Stimulated activated CD4-positive, alpha-beta T cell treated with anti-CD3 and anti-CD28 coated beads, Interleukin-15, amount 100 ng/mL, for 1 hour (primary cell): ENCODE measurements at places on chromosomes 13 and 19.
A peak's percentile ranks its signal among the peaks of the same experiment; 100 is the strongest.

GRCh38 chr19:37928527-37929286 lies 21.7 kb downstream of the SIPA1L3 start:
- no peak for DNase-seq

DNA sequence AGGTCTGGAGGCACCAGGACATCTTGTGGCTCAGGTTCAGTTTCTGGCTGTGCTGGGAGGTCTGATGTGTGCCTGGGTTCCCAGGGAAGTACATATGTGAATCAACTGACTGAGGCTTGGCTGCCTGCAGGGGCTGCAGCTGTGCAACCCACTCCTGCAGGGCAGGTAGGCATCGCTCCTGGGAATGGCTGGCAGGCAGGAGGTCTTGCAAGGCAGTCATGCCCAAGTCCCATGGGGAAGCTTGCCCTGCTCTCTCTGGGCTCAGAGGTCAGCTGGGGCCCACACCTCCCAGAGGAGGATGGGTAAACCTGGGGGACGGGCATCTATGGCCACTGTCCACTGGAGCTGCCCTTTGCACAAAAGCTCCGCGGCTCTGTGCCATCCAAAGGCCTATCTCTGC lies 1141.8 kb downstream of the SLITRK1 start:
- DNase-seq = no peak

DNA sequence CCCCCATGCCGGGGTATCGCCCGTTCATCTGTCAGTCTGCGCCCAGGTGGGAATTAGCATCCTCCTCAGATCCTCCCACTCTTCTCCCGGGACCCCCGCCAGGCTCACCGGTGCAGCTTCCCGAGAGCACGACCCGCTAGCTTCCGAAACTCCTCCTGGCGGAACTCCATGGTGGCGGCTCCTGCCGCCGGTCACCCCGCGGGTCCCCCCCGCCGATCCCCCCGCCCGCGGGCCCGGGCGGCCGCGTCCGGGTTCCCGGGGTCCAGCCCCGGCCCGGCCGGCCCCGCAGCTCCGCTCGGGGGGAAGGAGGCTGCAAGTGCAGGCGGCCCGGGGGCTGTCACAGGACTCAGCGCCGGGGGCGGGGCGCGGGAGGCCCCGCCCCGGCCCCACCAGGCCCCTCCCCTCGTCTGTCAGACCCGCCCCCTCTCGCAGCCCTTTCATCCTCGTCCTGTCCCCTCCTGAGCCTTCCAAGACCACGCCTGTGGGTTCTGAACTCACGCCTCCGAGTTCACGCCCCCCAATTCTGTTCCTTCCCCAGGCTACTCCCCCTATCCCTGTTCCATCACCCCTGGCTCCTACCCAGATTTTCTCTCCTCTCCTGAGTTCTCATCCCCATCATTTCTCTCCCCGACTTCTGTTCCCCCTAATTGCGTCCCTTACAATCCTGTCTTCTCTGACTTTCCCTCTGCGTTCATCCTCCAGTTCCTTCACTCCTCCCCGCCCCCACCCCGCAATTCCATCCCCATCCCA lies at the start of gene SLC17A7:
Gene SLC17A7, minus strand, starts transcription at position 318 of the 750 bp plus-strand sequence. Its CDS starts 148 bp downstream, at position 170.
- no peak for DNase-seq

- DNase-seq = no peak
Measured at GRCh38 chr13:110574161-110574560, 12.6 kb upstream of the RAB20 start.

DNA sequence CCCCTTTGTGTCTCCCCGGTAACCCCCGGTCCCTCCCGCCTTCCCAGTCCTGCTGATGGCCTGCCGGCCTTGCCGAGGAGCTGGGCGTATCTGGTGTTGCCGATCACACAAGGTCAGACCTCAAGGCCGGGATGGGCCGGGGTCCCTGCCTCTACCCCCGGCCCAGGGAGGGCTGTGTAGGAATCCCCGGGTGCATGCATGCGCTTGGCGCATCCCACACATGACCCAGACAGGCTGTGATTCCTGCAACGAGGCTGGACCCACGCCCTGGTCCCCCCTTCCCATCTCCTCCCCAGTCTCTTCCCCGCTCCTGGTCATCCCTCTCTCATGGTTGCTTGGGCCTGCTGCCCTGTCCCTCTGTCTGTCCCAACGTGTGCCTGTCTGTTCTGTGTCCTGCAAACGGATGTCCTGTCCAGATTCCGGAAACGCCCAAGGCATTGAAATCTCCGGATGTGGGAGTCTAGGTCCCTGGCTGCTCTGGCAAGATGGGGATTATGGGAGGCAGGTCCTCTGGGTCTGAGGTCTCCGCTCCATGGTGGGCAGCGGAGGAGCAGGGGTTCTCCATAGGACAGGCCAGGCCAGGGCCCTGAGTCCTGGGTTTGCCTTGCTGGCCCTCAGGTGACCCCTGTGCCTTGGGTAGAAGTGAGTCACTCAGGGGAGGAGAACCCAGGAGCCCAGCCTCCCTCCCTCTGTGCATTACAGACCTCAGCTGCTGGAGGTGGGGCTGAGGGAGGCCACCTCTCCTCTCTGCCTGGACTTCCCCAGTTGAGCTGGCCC lies 1.6 kb downstream of the PKN1 start:
- no peak for DNase-seq

DNA sequence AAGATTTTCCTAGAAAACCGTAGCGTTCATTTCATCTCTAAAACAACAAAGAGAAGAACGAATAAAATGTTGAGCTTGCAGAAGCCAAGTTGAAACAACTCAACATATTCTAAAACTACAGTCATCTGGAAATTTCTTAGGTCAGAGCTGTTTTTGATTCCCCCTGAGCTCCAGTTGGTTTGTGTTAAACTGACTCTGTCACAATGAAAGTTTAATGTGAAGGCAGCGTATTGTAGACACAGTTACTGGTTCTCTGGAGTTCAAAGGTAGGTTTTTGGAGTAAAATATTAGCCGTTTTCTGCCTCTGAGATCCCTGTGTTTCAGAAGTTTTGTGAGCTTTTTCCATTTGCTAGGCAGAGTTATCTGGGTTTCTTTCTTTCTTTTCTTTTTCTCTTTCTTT lies 2.2 kb downstream of the ARHGEF7 start:
- DNase-seq = no peak

DNA sequence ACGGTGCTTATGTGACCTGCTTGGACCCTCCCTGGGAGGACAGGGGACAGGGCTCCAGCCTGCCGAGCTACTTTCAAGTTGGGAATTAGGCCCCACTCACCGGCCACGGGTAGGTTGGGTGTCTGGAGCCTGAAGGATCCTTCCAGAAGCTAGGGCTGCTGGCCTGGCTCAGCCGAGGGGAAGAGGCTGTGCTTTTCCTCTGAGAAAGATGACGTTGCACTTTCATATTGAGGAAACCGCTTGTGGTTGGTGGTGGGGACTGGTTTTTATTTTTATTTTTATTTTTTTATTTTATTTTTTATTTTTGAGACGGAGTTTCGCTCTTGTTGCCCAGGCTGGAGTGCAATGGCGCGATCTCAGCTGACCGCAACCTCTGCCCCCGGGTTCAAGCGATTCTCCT lies at the start of gene TMEM150B:
Gene TMEM150B, minus strand, starts transcription at position 170 of the 400 bp plus-strand sequence. CDS start 4,305 bp downstream, outside the sequence.
- DNase-seq = no peak

- no peak for DNase-seq
Measured at GRCh38 chr19:38788478-38789243, at the start of gene LGALS7B. LGALS7B (plus strand) TSS chr19:38789200; CDS start chr19:38789227, 27 bp downstream.

GRCh38 chr19:7265963-7266362 lies 28.3 kb downstream of the INSR start:
- DNase-seq = no peak

GRCh38 chr19:55638864-55639359 lies 1.9 kb upstream of the ZNF580 start:
- DNase-seq = no peak

GRCh38 chr13:109199280-109199679 lies 569.9 kb downstream of the MYO16 start:
- no peak for DNase-seq

- no peak for DNase-seq
Measured at GRCh38 chr13:24228852-24229458, 68.4 kb downstream of the SPATA13 start.

GRCh38 chr19:35531291-35531690 lies 2.0 kb upstream of the GAPDHS start:
- DNase-seq = no peak

DNA sequence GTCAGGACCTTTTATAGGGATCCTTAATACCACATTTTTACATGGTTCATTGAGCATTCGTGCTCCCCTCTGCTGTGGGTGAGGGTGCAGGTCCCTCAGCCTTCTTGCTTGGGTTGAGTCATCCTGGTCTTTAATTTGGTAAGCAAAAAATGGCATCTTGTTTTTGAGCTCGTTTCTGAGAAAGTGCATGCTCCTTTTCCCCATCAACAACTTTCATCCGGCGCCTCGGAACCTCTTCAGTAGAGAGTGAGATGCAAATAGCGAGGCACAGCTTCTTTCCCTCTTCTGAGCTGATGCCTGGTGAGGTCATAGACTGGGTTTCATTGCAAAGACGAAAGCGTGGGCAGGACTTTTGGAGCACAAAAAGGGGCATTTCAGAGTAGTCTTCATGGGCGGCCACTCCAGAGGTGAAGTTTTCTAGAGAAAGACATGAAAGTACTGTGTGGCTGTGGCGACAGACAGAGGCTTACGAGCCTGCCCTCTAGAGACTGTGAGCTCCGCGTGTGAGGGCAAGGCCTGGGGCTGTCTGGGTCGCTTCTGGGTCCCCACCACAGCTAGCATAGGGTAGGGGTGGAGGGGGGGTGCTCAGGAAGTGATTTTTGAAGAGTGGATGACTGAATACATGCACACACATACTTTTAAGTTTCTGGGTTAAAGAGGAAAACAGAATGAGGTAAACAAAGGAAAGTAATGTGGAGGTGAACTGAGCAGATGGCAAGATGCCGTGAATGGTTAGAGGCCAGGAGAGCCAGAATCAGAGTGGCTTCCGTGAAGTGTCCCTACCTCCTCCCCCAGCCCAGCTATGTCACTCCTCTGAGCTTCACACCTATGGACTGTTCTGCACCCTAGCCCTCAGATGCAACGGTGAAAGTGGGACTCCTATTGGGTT lies 44.3 kb downstream of the BBC3 start:
- peak; percentile 57 for DNase-seq

GRCh38 chr19:3054972-3055740 lies 7.1 kb downstream of the TLE5 start:
- no peak for DNase-seq

- DNase-seq = no peak
Measured at GRCh38 chr13:32726374-32727037, 140.3 kb downstream of the PDS5B start.

DNA sequence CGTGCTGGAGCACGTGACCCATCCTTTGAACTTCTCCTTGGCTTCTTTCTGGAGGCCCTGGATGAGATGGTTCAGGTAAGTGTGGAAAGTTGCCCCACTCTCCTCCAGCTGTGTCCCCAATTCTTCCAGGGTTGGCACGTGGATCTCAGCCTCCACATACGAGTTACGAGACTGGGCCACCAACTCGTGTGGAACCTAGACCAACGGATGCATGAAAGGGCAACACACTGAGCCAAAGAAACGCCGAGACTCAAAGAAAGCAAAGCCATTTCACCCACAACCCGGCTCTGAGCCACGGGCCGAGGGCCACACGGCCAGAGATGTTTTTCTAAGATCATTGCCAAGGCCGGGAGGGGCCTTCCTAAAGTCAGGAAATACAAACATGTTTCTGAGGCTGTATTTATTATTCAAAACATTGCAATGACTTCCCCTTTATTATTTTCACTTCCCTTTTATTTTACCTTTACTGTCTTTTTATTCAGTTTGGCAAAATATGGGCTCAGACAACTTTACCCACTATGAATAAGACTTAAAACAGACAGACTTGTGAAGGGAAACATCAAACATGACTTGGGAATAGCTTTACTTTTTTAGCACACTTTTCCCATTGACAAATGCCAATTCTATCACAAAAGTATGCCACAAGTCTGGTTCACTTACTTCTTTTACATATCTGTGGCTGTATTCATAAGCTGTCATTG lies 94.6 kb downstream of the KL start:
- no peak for DNase-seq

DNA sequence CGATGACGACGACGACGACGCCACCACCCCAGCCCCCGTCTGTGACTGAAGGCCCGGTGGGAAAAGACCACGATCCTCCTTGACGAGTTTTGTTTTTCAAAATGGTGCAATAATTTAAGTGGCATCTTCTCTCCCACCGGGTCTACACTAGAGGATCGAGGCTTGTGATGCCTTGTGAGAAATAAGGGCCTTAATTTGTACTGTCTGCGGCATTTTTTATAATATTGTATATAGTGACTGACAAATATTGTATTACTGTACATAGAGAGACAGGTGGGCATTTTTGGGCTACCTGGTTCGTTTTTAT lies 2.5 kb downstream of the KLF2 start:
- no peak for DNase-seq

- DNase-seq = no peak
Measured at GRCh38 chr13:77377016-77377415, 50.1 kb upstream of the MYCBP2 start.

GRCh38 chr13:51795419-51795818 lies 8.5 kb downstream of the DHRS12 start:
- DNase-seq = no peak

GRCh38 chr13:113091891-113092775 lies 13.5 kb upstream of the F7 start:
- no peak for DNase-seq

DNA sequence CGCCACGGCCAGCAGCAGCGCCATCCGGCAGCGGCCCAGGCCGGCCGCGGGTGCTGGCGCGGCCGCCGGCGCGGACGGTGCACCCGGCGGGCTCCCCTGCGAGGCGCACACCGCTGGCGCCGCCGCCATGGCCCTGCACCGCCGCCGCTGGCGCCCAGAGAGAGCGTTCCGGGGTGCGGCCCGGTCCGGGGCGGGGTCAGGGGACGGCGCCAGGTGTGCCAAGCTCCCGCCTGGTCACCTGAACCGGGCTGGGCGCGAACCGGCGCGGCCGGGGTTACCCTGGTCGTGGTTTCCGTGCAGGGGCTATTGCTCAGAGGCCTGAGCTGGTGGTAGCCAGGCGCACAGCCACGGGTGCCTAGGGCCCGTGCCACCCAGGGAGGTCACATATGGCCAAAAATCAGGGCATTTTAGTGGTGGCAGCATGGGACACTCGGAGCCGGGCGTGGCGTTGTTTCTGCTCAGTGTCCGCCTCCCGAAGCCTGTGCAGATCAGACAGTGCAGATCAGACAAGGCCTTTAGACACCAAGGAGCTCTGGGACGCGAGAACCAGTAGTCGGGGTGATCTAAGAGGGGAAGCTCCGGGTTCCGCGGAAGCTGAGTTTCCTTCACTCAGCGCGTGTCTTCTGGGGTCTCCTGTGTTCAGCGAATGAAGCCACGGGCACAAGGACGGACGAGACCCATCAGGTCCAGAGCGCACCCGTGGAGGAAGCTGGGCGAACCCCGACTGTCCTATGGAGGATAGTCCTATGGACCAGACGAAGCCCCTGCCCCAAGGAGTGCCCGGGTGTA lies at the start of gene TMEM238:
Gene TMEM238, minus strand, starts transcription at position 162 of the 789 bp plus-strand sequence. Its CDS starts 33 bp downstream, at position 129.
- no peak for DNase-seq

- no peak for DNase-seq
Measured at GRCh38 chr13:100443998-100444328, 144.6 kb downstream of the GGACT start.
